Stimulated activated CD4-positive, alpha-beta T cell treated with anti-CD3 and anti-CD28 coated beads, Interleukin-15, amount 100 ng/mL, for 1 hour (primary cell): ENCODE measurements at places on chromosomes 2 and 18.

DNA sequence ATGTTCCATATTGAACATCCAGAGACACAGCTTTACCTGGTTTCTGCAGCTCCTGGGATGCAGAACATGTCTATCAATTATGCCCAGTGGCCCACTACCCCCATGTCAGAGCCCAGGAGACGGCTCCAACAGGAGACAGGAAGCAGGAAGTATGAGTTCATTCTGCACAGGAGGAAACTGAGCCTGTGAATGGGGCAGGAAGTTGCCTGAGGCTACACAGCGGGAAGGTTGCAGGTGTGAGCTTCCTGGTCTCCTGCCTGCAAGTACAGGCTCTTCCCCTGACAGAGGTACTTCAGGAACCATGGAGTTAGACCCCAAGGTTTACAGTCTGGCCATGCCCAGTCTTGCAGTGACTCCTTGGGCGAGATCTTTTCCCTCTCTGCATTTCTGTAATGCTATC lies 2.8 kb upstream of the BOK start:
- DNase-seq = no peak

- peak; percentile 30 for DNase-seq
These were observed 258 bp downstream of the MGAT4A start for GRCh38 chr2:98730707-98731040.

DNA sequence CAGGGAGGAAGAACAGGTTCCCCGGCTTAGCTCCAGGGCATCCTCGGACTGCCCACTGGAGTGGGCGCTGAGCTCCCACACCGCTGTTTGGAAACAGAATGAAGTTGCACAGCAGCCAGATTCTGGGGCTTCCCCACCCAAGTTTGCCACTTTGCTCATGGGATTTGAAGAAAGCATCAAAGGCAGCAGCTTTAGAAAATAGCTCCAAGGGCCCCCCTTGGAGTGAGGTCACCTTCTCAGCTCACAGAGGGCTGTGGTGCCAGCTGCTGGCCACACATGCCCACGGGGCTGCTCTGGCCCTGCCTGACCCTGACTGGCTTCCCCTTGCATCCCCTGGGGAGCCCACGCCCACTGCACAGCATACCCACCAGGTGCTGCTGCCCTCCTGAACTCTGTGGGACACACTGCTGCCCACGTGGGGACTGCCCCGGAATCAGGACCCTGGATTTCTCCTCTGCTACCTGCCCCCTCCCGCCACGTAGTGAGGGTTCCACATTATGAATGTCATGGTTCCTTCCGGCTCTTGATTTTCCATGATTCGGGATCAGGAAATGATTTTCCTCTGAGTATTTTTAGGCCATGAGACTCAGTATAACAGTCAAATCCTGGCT lies 70.3 kb downstream of the TGOLN2 start:
- no peak for DNase-seq

GRCh38 chr2:61283443-61284160 lies 121.6 kb downstream of the C2orf74 start:
- no peak for DNase-seq

- DNase-seq = no peak
These were observed 897.5 kb downstream of the SUCLG1 start for GRCh38 chr2:83561592-83561991.

- no peak for DNase-seq
These were observed 226.3 kb downstream of the ZNF804A start for GRCh38 chr2:184824597-184824996.
